ENCODE measurements at places on chromosomes 2 and 18. TPM values are rescaled to one million over a fixed set of nuclear protein-coding genes. Genes with fewer than 3 reads are reported as not detected.

DNA sequence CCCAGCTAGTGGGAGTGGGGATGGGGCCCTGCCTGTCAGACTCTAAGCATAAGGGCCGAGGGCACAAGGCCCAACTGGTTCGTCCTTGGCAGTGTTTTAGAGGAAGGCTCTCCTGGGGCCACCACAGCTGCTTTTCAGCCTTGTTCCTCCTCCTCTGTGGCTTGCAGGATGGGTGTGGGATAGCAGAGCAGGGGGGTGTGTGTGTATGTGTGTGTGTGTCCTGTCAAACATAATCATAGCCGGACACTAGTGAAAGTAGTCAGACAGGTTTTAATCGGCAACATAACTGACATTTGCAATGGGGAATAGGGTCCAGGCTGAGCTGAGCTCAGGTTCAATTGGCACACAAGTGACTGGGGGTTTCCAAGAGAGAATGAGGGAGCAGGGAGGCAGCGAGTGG lies 114.2 kb downstream of the SEPTIN10 start:
- no peak for DNase-seq

- no peak for DNase-seq
Measured at GRCh38 chr2:71605781-71606241, 152.4 kb downstream of the DYSF start.

DNA sequence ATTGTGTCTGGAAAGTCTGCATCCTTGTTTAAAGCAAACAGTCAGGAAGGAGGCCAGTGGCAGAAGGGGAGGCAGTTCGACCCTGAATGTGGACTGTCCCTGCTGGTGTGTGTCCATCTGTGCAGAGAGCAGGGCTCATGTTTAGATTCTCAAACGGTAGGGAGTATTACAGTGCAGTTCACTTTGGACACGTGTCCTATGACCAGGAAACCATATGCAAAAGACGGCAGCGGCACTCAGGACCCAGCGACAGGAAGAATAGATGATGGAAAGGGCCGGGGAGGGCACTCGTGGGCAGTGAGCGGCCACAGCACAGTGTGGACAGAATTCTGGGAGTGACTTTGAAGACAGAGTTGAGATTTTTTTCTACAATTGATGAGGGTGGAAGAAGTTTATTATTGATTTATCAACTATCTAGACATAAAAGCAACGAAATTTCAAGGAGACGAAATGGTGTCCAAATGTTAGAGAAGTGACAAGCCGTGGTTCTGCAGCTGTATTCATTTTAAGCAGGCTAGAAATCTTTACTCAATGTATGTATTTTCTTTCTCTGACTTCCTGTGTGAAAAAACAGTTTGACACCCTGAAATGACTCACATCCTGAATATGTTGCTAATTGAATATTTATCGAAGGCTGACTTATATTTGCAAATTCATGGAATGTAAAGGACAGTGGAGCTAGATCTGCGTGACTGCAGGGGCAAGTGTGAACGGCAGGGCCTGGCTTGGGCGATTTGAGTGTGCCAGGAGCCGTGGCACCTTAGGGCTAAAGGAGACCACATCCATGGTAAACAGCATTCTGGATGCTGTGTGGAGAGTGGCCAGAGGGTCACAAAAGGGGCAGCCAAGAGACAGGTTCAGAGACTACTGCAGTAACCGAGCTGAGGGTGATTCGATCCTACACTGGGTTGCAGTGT lies 214.2 kb downstream of the PTGR3 start:
- no peak for DNase-seq

- no peak for DNase-seq
Measured at GRCh38 chr2:106358081-106358480, 110.1 kb downstream of the RGPD3 start.

DNA sequence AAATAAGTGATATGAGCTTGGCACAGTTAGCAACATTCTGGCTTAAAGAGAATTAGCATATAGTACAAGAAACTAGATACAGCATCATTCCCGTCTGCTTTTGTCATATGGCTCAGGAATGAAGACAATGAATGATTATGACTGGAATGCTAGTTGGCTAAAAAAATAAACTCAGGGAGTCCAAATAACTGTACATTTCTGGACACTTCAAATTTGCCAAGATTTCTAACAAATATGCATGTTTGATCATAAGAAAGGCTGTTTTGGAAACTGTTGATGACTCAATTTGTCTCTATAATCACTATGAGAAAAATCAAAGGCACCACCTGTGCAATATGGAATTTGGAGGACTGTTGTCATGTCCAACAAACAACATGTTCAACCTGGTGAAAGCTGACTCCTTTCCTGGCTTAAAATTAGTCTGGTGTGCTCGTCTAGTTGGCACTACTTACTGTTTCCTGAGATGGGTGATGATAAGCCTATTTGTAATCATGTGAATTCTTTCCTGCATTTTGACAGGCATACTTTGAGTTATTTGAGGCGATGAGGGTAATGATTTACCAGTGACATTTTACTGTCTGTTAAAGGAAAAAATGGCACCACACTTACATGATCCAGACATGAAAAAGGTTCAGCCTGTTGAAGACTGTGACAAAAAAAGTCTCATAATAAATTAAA lies 133.9 kb upstream of the CDH20 start:
- DNase-seq, result no peak

GRCh38 chr2:44560941-44561340 lies 199.2 kb downstream of the CAMKMT start:
- no peak for DNase-seq

DNA sequence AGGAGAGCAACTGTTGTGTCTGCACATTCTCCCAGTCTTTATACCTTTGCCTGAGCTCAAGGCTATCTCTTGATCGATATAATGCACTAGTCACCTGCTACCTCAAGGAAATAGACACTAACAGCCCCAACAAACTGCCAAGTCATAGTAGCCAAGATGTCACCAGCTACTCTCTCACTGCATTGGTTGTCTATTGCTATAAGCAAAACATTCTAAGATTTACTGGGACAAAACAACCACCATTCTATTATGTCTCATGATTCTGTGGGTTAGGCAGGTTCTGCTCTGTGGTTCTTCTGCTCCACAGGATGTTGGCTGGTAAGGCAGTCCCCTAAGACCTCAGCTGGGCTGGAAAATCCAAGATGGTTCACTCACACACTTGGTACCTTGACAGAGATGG lies 28.5 kb upstream of the MLPH start:
- no peak for DNase-seq

The UBXN4 gene
- total RNA-seq, result 50.3 TPM

The HOXD1 gene
- 19.0 TPM for total RNA-seq

The GKN2 gene
- not detected for total RNA-seq

The SCYGR8 gene
- not detected for total RNA-seq

The ASPRV1 gene
- total RNA-seq, result 0.64 TPM

Data from glomerular endothelial cell (primary cell).